Stimulated activated CD4-positive, alpha-beta T cell treated with anti-CD3 and anti-CD28 coated beads, Interleukin-1b, Interleukin-23, amount 100 ng/mL, for 48 hours (primary cell): ENCODE measurements at places on chromosomes 7 and 10.
A peak's percentile ranks its signal among the peaks of the same experiment; 100 is the strongest.

DNA sequence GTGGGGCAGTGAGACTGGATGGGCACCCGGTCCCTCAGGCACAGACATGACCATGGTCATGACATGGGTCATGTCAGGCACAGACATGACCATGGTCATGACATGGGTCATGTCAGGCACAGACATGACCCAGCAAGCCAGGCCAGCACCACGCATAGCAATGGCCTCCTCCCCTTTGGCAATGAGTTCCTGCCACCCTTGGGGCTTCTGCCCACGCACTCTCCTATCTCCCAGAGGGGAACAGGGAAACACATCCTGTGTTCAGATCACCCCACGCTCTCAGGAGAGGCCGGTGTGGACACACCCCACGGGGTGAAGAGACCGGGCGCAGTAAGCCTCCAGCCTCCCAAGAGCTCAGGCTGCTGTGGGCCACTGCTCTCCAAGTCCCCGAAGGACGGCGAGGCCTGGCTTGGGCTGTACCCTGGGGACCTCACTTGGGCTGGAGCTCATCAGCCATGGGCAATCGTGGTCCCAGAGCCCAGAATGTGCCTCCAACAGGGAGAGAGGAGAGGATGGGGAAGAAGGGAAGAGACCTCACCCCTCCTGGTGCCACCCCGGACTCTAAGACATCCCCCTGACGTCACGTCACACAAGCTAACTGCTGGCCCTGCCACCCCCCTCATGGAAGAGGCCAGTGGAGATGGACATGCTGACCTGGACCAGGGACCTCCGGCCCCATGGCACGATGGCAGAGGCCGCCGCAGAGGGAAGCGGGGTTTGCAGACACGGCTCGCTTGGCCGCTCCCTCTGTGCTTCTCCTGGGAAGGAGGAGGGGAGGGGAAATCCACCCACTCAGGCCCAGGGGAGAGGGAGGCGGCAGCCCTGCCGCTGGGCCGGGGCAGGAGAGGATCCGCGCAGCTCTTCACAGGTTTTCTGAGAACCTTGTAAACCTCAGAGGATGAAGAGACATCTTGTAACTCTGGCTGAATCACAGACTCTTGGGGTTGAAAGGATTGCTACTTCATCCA, 269.6 kb downstream of the ELFN1 start:
- no peak for DNase-seq

DNA sequence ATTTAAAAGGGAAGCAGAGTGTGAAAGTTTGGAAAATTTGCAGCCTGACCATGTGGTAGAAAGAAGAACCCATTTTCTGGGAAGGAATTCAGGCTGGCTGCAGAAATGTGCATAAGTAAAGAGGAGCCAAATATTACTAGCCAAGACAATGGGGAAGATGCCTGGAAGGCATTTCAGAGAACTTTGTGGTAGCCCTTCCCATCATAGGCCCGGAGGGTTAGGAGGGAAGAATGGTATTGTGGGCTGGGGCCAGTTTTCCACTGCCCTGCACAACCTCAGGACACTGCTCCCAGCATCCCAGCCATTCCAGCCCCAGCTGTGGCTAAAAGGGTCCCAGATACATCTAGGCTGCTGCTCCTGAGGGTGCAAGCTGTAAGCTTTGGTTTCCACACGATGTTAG, 278.5 kb upstream of the BMPER start:
- no peak for DNase-seq

DNA sequence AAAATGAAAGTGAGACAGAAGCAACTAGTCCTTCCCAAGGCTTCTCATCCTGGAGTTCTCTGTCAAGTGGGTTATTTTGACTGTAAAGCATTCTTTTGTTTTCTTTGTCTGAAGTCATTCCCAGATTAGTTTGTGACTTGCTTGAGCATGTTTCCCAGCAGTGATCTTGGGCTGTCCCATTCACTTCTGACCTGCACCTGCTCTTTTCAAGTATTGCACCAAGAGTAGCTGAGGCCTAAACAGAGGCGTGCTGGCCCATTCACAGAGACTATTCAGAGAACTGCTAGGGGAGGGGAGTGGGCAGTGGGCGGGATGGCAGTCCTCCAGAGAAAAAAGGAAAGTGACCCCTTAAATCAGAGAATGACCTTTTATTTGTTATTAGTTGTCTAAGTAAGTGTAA, 61.3 kb downstream of the CACNA2D1 start:
- DNase-seq, result no peak

- no peak for DNase-seq
These were observed 8.5 kb upstream of the ACSL5 start for GRCh38 chr10:112365451-112365850.

GRCh38 chr7:123692471-123692877, 36.8 kb downstream of the LMOD2 start:
- DNase-seq, result no peak

GRCh38 chr10:108852211-108852610, 1071.1 kb downstream of the XPNPEP1 start:
- no peak for DNase-seq

DNA sequence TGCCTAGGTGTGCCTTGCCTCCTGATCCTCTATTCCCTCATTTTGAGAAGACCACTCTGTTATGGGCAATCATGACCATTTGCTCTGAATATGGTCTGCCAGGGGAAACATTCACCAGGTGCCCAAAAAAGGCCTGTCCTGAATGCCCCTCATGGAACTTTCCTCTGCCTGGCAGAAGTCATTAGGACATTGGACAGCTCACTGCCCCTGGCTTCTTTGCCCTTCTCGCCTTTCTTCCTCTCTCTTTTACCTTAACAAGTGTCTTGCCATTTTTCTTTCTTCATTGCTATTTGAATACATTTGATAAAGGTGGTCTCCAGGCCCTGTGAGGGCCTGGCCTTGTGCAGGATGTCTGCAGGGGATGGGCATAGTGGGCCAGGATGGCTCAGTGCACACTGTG, 20.3 kb downstream of the MBL2 start:
- no peak for DNase-seq

DNA sequence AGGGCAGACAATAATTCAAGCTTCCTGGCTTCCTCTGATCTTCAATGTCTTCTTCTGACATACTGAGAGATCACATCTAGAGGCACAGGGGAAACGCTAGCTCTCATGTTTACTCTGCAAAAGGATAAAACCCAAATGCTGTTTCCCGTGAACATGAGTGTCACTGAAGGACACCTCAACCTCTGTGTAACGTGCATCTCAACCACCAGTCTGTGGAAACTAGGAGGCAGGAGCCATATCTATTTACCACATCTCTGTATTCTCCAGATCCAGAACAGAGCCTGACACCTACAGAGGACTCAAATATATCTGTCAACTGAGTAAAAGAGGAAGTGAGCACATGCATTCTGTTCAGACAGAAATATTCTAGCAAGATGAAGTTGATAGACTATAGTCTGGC, 140.3 kb upstream of the TARP start:
- no peak for DNase-seq

DNA sequence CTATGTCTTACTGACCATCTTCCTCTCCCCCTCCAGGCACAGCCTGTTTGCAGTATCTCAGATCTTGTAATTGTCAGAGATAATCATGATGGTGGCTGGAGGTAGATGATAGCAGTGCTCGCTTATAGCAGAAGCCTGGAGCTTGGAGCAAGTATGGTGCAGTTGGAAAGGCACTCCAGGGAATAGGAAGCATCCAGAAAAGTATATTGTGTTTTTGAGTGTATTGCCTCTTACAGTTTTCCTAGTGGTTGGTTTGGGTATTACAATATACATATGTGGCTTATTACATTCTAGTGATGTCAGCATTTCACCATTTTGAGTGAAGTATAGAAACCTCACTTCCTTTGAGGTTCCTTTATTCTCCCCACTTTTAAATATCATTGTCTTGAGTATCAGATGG, 101.5 kb downstream of the STK31 start:
- no peak for DNase-seq

GRCh38 chr7:98168904-98169621, 42.2 kb upstream of the BHLHA15 start:
- DNase-seq, result no peak

DNA sequence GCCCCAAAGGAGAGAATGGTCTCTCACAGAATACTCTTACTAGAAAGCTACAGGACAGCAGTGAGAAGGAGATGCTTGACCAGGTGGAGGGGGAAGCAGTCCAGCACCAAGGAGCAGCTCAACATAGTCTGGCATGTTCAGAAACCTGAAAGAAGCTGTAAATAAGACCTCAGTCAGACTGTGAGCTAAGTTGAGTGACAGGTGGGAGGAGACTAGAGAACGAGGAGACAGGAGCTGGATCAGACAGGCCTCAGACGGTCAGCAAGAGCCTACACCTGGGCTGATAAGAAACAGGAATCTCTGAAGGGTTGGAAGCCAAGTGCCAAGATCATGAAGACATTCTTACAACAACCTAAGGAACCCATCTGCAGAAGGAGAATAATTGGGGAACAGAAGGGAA, 54.5 kb downstream of the ELMO1 start:
- no peak for DNase-seq

DNA sequence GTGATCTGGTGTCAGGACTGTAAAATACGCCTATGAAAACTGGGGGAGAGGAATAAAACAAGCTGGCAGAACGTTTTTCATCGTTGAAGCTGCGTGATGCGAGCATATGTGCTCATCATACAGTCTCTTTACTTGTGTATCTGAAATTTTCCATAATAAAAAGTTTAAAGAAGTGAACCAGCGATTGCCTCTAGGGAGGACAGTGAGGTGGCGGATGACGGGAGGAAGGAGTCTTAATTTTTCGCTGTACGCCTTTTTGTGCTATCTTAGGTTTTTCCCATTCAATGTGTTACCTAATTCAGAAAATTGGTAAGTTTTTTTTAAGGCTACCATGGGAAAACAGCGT, 891 bp upstream of the WAPL start:
- no peak for DNase-seq

GRCh38 chr10:47260505-47261111, 39.4 kb upstream of the GDF10 start:
- peak; percentile 22 for DNase-seq

DNA sequence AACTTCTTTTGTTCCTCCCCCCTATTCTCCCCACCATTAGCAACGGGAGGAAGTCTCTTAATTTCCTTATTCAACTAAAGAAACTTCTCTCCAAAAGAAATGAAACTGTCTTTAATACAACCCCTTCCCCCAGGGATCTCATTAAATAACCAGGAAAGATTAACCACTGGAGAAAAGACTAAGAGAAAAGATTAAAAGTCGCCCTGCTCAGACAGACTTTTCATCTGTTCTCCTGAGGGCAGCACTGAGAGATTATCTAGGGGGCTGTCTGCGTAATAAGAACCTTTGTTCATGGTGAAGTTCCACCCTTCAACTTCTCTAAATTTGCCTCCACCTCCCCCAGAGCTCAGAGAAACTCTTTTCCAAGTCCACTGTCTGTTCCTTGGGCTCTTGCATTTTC, 105.5 kb downstream of the HGF start:
- DNase-seq, result no peak

- no peak for DNase-seq
These were observed 5.1 kb upstream of the BAZ1B start for GRCh38 chr7:73526896-73527821.

- DNase-seq, result no peak
These were observed 60.7 kb downstream of the TMEM209 start for GRCh38 chr7:130144312-130145171.

- DNase-seq, result no peak
These were observed 590.8 kb downstream of the AUTS2 start for GRCh38 chr7:70188901-70189650.

DNA sequence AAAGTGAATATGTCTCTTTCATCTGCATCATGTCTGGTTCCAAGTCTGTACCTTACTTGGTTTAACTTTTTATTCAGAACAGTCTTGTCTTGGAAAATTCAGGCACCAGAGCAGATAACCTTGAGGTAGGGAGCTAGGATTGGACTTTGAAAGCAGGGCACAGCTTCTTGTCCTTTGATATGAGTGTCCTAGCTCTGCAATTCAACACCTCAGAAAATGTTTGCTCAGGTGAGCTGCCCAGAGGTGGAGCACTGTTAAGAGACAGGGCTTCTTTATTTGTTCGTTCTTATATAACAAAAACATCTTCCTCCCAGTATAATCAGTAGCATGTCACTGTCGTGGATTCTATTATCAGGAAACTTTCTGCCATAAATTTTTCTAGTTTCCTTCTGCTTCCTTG, 118.3 kb downstream of the LRRC4 start:
- no peak for DNase-seq

GRCh38 chr7:24786941-24787340, 29.7 kb upstream of the GSDME start:
- peak; percentile 42 for DNase-seq

DNA sequence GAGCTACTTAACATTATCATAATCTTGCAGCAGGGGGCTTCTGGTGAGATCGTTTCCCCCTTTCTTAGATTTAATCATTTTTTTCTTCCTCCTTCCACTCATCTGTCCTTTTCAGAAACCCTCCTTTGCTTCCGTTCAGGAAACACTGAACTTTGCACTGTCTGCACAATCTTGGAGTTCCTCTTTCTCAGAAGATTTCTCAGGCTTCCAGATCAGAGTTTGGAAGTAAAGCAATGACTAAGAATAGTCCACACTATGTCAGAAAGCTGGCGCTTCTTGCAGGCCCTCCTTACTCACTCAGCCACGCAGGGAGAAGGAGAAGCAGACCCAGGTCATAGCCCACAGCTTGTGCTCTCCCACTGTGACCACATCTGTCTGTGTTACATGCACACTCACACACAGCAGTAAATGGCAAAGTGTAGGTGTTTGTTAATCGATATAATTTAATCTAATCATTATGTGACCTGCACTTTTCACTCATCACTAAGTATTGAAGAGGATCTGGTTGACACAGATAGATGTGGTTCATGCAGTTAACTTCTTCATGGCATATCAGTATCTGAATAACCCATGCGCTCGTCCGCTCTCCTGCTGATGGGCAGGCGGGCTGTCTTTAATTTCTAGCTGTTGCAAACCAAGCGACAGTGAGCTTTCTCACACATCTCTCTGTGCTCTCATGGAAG, 30.2 kb downstream of the ALOX5 start:
- no peak for DNase-seq

DNA sequence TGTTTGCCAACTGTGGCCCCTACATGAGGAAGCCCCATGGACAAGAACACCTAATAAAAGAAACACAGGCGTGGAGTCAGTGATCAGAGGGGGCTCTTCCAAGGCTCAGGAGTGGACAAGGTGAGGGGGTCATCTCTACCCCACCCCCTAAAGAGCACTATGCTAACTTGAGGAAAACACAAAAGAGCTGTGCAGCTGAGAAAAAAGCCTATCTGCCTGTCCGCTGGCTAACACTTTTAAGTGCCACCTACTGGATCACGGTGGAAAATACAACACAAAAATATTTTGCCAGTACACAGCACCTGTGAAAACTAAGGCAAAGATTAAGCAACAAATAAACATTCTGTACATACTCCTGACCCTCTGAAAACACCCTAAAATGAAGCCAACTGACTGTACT, 53.1 kb upstream of the COBL start:
- no peak for DNase-seq

DNA sequence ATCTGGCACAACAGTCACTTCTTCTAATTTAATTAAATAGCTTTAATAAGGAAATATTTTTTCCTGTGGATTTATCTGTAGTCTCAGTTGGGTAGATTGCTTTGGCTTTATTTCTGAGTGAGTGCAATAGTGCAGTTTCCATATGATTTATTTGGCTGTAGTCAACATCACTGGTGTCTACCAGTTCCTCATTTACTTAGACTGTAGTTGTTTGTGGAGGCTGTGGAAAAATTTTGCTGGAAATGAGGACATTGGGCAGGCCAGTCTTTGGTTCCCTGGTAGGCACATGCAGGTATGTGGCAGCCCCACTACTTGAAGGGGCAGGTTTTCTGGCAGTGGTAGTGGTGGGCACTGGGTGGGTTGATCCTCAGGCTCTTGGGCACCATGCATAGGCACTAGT, 15.5 kb downstream of the TAS2R40 start:
- DNase-seq, result no peak

- no peak for DNase-seq
These were observed 1.1 kb upstream of the CNTNAP2 start for GRCh38 chr7:146115548-146115850.

- DNase-seq, result no peak
These were observed 499.8 kb downstream of the PLXNA4 start for GRCh38 chr7:132076301-132077035.
